Epithelial cell of esophagus (primary cell): ENCODE measurements at places on chromosomes 1 and 21.

- no peak for DNase-seq
Measured at GRCh38 chr21:14870853-14871149, 194.0 kb downstream of the NRIP1 start.

DNA sequence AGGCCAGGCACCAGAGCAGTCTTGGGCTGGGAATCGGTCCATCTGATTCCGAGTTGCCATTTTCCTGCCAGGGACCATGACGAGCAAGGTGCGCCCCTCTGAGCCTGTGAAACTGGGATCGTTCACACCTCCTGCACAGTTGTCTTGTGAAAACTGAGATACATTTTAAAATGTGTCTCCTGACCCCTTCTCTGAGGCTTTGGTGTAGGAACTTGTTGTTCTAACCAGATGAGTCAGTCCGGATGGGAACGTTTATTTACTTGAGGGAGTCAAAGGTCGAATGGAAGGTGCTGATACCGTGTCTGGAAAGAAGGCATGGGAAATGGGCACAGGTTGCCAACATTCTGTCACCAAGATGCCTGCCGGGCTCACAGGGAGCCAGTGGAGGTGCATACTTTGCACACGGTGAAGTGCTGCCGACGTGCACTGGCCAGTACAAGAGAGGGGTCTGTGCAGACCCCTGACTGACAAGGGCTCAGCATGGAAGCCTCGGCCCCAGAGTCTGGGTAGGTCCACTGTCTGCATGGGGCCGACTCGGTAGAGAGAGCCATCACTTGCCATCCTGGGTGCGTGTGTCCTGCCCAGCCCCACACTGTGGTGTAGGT is 7.4 kb upstream of the KCNN3 start:
- DNase-seq: peak; percentile 25

DNA sequence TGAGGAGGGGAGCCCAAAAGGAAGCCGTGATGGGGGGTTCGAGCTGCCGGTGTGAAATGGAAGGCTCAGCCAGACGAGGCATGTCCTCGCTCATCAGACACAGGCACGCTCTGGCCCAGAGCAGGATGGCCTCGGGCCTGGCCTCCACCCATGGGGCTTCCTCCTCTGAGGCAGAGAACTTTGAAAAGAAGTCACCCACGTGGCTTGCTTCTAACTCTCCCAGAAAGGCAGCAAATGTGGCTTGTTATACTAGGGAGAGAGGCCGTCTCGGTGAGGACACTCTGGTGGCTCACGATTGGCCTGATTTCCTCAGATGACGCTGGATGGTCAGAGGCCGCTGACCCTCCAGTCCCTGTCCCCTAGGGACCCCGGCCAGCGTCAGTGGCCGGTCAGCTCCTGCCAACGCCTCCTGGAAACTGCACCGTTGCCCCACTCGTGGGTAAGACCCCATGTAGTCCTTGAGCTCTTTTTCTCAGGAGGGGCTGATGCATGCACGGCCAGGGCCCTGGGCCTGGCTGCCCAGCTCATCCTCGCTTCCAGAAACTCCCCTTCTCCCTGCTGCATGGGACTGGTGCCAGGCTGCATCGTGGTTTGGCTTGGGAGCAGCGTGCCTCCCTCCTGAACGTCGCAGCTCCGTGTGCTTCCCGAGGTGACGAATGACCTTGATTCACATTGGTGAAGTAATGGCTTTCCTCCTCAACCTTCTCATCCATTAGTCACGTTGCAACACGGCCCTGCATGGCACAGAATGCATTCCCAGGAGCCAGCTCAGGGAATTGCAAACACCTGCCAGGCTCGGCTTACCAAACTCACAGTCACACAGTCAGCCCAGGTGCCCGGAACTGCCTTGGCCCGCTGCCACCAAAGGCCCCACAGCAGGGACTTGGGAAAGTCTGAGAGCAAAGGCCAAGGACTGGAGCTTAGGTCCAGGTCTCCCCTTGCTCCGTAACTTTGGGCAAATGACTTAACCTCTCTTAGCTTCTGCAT is 58.8 kb downstream of the TOMM20 start:
- DNase-seq: peak; percentile 100

DNA sequence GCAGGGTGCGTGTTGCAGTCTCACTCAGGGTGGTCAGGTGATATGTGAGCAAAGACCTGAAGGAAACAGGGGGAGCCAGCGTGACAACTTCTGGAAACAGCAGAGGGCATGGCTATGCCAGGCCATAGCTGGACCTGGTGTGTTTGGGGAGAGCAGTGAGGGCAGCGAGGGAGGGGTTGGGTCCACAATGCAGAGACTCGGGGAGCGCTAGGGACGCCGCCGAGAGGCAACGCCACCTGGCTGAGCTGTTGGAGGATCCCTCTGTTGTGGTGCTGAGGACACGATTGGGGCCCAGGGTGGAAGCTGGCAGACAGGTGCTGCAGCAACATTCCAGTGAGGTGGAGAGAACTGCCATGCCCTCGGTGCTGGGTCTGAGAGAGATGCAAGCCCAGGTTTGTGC is 26.6 kb upstream of the LSS start:
- no peak for DNase-seq

DNA sequence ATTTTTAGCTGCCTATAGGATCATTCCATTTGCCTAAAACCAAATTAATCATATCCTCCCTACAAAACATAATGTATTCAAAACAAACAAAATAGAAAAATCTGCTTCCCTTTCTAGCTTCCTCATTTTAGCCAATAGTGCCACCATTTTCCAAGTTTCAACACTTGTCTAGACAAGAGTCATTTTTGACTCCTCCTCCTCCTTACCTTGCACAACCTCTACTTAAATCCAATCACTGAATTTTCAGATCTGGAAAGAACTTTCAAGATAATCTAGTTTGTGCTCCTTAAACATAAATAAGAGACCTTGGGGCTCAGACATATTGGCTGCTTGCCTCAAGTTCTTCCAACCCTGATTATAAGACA is 7.4 kb downstream of the STX6 start:
- DNase-seq: peak; percentile 71

- peak; percentile 78 for DNase-seq
Measured at GRCh38 chr1:15323351-15323988, 76.4 kb downstream of the FHAD1 start.

GRCh38 chr21:36949171-36950141 is 17.0 kb downstream of the HLCS start:
- DNase-seq: peak; percentile 88

DNA sequence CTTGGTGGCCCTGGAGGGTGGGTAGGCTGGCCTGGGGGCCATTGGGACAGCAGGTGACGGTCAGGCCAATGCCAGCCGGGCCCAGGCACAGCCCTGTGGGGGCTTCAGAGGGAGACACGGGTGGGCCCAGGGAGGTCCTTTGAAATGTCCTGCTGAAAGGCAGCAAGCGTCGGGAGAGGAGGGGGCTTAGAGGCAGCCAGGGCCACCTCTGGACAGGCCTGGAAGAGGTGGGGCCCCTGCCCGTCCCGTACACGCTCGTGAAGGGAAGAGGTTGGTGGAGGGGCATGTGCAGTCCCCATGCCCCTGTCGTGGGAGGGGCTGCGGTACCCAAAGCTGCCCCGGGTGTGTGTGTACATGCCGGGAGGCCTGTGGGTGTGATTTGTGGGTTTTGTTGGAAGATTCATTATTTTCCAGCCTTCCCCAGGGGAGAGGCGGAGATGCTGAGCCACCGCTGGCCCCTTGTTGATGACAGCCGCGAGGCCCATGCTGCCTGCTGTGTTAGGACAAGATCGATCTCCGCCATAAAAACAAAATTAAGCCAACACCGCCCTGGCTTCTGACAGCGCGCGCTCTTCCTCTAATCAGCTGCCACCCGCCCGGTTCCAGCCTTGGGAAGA is 3.4 kb upstream of the PLCH2 start:
- no peak for DNase-seq

DNA sequence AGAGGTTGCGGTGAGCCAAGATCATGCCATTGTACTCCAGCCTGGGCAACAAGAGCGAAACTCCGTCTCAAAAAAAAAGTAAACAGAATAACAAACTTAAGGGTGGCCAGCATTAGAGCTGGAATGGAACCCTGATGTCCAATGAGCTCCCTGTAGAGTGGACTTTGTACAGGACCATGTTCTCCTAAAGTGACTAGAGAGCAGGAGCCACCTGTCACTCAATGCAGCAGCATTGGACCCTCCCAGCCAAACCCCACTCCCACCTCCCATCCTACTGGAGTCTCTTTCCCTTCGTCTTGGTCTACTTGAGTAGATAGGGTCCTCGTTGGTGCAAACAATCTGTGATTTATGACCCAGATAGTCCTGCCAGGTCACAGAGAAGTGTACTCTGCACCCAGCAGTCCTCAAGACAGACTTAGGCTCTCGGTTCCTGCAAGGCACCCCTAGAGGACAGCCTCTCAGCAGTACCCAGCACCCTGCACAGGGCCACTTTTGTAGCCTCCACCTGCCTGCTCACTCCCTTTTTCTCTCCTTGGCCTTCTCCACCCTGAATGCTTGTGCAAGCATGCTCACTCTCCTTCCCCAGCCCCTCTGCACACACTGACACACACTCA is 69.2 kb upstream of the ZNF281 start:
- DNase-seq: no peak

- no peak for DNase-seq
Measured at GRCh38 chr1:63748046-63748580, 25.7 kb upstream of the ROR1 start.

GRCh38 chr1:46448109-46448911 is 41.3 kb upstream of the DMBX1 start:
- no peak for DNase-seq

GRCh38 chr1:27144049-27144748 is 10.7 kb downstream of the SLC9A1 start:
- peak; percentile 86 for DNase-seq

GRCh38 chr1:46002551-46003150 is 129.8 kb downstream of the PIK3R3 start:
- no peak for DNase-seq

- no peak for DNase-seq
Measured at GRCh38 chr1:179545321-179545720, 30.4 kb downstream of the NPHS2 start.

- no peak for DNase-seq
Measured at GRCh38 chr1:175580841-175581240, 162.6 kb downstream of the TNR start.

DNA sequence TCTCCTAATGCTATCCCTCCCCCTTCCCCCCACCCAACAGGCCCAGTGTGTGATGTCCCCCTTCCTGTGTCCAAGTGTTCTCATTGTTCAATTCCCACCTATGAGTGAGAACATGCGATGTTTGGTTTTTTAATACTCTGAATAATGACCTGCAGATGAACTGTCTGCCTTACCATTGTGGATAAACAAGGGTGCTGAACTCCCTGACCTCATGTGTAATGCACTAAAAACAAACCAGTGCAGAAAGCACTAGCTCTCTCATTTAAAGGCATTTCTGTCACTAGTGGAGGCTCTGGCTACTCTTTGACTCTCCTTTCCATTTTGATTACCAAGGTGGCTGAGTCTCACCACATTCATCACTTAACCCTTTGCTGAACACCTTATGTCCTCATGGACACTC is 23.1 kb upstream of the TRAF3IP3 start:
- DNase-seq: no peak

GRCh38 chr1:201640624-201641023 is 101.7 kb downstream of the NAV1 start:
- no peak for DNase-seq

DNA sequence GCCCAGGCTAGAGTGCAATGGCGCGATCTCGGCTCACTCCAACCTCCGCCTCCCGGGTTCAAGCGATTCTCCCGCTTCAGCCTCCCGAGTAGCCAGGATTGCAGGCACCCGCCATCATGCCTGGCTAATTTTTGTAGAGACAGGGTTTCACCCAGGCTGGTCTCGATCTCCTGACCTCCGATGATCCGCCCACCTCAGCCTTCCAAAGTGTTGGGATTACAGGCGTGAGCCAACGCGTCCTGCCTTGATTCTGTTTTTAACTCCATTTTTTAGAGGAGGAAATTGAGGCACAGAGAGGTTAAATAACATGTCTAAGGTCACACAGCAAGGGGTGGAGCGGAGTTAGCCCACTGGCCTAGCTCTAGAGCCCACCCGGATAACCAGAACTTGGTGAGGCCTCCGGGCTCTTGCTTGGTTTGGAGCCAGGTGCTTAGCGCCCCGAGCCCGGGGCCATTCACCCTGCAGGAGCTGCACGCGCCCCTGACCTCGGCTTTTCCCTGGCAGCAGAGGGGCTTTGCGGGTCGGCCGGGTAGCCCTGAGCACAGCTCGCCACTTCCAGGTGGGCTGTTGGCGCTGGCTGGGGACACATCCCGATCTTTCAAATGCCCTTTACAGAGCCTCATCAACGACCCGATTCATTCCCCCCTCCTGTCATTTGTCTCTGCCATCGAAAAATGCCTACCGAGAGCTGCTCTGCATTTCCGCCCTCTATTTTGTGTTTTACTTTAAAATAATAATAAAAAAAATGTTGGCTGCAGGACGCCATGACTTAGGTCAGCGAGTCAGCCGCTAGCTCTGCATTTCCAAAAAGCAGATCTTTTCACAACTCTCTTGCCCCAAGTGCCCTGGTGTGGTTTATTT is 11.2 kb downstream of the SIM2 start:
- DNase-seq: no peak

DNA sequence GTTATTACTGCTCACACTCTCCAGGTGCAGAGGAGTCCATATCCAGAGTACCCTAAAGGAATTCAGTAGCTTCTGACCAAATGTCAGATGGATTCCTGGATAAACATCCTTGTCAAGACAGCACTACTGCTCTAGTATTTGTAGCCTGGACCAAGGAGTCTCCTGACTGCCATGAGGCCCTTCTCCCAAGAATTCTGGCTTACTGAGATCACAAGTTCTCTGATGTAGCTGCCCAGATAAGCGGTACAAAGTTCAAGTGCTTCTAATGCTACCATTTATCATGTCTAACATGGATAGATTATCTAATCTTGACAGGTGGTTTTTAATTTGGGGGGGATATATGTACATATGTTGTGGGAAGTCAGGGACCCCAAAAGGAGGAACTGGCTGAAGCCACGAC is 196.6 kb upstream of the HMCN1 start:
- no peak for DNase-seq

GRCh38 chr1:165647970-165648369 is 16.9 kb downstream of the MGST3 start:
- no peak for DNase-seq

DNA sequence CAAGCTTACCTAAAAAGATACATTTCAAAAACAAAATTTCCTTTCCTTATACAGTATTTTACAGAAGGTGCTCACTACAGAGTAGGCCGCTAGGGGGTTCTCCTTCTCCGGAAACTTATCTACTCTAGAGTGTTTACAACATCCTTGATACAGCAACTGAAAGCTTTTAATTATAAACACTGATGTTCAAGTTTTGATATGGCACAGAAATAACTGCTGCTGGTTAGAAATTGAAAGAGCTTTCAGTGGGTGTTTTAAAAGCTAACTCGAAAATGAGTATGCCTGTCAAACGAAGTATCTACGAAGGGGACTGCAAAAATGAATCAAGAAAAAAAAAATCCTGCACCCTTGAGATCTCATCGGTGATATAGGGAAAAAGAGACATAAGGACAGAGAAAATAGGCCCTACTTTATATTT is 1.0 kb downstream of the YOD1 start:
- peak; percentile 71 for DNase-seq

GRCh38 chr1:98110674-98111073 is 189.8 kb upstream of the DPYD start:
- DNase-seq: no peak

DNA sequence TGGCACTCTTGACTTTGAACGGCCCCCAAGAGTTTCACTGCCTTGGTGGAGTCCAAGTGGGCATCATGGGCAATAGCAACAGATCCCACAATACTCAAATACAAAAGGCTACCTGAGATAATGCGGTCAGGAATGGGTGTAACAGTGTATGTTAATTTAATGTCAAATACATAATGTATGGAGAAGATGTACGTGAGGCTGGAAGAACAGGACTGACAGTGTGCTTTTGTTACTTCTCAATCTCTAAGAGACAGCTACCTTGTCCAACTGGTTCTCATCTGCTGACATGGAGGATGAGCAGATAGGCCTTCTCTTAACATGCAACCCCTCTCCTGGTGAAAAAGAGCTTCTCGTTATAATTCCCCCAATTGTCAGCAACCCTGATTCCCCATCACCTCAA is 167.2 kb downstream of the APP start:
- peak; percentile 57 for DNase-seq
